ENCODE measurements at places on chromosomes 7 and 10. TPM values are rescaled to one million over a fixed set of nuclear protein-coding genes. Genes with fewer than 3 reads are reported as not detected.

DNA sequence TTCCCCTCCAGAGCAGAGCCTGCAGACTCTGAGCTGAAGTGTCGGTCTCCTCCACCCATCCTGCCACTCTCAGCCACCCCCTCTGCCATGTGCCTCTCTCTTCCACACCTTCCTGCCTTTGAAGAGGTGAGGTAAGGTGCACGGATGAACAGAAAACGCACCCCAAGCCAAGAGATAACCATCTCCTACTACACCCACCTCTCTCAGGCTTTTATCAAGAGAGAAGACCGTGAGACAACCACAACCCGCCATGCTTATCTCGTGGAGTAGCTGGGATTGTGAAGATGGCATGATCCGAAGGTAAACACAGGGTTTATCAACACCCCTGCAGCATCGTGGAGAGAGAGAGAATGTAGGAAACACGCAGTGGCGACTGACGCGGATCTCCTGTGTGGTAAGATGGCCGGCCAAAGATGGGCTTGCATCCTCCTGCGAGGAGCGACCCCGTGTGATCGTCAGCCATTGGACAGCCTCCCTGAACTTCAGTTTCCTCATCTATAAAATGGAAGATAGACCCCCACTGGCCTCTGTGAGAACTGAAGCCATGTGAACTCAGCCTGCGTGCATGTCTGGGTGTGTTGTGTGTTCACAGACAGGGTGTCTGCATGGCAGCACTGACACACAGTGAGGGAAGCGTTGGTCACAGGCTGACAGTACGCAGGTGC, 219.0 kb downstream of the DIP2C start:
- no peak for DNase-seq

DNA sequence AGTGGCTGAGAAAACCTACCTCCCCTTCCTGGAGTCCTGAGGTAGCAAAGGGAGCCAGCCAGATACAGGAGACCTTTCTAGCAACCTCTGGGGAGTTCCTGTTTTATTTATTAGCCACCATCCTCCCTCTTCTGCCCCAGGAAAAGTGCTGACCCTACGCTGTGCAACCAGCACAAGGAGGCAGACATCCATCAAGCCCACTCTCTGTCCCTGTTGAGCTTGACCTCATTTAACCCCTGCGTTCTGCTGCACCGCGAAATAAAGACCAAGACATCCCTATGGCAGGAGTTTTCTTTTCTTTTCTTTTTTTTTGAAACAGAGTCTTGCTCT, 25.3 kb upstream of the ANKRD2 start:
- no peak for DNase-seq

The PON1 gene
- 0.33 TPM for polyA plus RNA-seq

- no peak for DNase-seq
These were observed 24.6 kb upstream of the ITGA8 start for GRCh38 chr10:15744217-15744865.

DNA sequence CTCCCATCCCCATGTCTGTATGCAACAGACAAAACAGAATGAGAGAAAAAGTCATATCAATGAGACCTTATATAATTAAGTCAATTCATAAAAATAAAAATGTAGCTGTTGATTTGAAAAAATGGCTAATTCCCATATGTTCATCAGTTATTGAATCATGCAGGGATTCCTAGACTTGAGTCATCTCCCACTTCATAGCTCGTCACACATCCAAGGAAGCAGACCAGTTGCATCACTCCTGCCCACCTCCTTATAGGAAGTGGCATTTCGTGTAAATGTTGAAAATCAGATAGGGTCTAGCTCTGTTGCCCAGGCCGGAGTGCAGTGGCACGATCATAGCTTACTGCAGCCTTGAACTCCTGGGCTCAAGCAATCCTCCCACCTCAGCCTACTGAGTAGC, 56.1 kb upstream of the SH2B2 start:
- no peak for DNase-seq
